ENCODE measurements at places on chromosomes 4 and X.

DNA sequence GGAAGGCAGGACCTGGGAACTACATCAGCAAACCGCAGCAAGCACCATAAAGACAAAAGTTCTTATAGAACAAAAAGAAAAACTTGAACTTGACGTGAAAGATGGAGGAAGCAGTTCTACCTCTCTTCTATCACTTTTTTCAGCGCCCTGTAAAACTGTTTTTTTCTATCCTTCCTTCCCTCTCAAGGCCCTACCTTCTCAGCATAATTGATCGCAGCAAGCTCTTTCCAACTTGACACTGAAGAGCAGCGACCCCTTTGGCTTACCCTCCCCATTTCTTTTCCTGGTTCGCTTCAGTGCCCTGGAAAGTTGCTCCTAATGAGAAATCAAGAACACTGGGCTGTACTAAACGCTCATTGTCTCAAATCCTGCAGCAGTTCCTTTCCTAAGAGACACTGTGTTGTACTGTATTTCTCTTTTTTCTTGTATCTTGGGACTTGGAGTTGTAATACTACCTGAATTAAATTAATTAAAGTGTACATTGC, 150.6 kb upstream of the SLC4A4 start:
- no peak for DNase-seq

DNA sequence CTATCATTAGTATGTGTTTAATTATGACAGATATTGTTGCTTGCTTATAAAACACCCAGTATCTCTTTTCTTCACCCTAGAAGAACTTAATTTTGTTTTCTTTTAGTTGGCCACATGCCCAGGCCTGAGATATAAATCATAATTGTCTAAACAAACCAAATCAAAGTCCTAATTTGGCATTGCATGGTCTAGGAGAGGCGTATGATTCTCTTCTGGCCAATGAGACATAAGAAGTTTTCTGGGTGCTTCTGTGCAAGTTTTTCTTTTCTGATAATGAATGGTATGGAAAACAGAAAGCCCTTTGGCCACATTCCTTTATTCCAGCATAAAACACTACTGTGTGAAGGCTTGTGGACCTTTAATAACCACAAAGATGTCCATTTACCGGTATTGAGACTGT, 192.9 kb upstream of the CTSO start:
- DNase-seq, result no peak

DNA sequence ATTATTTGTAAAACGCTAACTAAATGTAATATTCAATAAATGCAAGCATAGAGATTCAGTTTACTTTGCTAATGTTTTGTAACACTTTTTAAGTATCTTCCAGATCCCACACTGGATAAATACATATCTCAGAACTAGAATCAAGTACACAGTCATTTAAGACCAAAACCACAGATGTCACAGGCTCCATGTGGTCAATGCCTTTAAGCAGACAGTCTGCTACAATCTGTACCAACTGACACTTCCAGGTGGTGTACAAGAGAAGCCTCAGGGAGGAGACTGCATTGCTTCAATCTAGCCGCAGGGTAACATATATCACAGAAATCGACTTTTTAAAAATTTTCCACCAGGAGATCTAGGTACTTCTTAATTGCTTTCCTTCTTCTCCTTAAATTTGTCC, 229.6 kb upstream of the DIAPH2 start:
- DNase-seq, result no peak

DNA sequence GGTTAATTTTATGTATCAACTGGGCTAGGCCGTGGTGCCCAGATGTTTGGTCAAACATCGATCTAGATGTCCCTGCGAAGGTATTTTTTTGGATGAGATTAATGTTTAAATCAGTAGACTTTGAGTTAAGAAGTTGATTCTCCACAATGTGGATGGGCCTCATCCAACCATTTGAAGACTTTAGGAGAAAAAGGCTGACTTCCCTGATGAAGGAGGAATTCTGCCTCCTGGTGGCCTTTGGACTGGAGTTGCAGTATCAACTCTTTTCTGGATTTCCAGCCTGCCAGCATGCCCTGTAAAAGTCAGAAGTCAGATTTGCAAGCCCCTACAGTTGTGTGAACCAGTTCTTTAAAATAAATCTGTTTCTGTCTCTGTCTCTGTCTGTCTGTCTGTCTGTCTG, 91.4 kb downstream of the STK32B start:
- no peak for DNase-seq

DNA sequence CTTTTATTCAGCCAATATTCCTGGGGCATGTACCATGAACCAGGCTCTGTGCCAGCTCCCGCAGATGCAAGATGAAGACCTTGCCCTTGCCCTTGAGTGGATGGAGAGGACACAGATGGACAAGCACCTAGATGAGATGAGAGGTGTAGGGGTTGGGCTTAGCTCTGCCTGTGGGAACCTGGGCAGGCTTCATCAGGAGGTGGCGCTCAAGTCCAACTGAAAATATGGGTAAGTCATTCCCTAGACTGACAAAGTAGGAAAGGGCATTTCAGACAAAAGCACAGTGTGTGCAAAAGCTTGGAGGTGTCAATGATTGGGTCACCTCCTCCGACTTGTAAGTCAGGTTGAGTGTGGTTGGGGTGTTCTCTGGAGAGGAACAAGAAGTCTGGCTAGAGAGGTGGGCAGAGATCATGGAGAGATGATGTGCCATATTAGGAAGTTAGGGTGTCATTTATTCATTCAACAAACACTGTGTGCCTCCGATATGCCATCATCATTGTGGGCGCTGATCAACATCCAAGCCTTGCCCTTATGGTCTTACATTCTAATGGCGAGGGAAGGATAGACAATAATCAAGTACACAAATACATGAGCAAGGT, 64.6 kb downstream of the ANAPC4 start:
- DNase-seq, result no peak

DNA sequence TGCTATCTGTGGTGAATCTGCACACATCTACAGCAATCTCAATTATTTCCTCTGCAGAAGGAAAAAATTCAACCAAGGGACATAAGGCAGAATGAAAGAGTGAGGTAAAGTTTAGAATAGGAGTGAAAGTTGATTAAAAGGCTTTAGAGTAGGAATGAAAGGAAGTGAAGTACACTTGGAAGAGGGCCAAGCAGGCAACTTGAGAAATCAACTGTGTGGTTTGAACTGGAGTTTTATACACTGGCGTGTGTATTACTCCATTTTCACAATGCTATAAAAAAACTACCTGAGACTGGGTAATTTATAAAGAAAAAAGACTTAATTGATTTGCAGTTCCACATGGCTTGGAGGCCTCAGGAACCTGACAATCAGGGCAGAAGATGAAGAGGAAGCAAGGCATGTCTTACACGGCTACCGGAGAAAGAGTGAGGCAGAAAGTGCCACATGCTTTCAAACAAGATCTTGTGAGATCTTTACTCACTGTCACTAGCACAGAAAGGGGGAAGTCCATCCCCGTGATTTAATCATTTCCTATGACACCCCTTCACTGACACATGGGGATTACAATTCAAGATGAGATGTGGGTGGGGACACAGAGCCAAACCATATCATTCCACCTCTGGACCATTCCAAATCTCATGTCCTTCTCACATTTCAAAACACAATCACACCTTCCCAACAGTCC, 234.8 kb downstream of the IL15 start:
- DNase-seq, result no peak

DNA sequence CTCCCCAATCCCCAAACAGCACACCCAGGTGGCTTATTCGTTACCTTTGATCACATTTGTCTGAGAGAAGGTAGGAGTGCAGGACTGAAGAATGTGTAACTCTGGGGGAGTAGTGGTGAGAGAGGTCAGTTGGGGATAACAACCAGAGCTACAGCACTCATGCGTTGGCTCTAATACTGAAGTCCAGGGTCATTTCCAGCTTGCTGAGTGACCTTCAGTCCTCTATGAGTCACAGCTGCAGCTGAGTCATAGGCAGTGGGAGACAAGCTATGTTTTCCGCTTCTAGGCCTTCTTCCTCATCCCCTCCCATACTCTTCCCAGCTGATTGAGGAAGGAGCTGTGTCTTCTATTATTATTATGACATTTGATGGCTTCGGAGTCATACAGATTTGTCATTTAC, 31.6 kb upstream of the CT47C1 start:
- DNase-seq, result no peak

DNA sequence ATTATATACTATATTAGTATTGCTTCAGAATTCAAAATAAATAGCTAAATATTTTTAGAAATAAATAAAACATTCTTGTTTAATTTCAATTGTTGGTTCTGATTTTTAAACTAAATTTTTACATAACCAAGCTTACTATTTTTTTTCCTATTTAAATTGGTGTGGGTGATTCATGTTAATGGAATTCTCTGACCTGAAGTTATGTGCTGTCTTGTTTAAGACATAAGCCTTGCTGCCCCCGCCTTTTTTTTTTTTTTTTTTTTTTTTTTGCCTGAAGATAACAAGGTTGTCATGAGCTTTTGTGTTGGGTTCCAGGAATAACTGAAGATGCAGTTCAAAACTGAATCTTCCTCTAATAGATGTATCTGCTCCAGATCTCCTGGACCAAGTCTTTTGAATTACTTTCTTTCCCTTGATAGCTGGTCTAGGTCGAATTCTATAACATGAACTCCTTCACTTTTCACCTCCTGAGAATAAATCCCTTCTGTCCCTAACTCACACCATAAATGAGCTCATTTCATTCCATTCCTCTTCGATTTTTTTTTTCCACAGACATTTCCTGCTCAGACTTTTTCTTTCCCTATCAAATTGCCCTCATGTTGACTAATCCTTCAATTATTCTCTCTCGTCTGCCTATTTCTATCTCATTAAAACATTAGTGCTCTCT, 261.5 kb upstream of the FTHL17 start:
- DNase-seq, result no peak

DNA sequence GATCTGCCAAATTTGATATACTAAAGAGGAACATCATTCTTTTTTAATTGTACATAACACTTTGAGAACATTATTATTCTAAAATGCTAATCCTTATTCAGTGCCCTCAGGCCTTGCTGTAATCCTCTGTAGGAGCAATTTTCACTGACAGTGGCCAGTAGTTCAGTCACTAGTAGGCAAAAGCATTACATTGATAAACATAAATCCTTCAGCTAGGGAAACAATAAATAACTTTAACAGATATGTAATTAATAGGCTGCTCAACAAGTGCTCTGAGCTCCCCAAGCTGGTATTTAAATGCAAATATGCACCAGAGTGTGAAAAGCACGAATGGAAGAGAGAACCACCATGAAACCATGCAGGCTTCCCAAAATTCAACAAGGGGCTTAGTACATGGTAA, 77.7 kb upstream of the FAM47C start:
- DNase-seq, result no peak

DNA sequence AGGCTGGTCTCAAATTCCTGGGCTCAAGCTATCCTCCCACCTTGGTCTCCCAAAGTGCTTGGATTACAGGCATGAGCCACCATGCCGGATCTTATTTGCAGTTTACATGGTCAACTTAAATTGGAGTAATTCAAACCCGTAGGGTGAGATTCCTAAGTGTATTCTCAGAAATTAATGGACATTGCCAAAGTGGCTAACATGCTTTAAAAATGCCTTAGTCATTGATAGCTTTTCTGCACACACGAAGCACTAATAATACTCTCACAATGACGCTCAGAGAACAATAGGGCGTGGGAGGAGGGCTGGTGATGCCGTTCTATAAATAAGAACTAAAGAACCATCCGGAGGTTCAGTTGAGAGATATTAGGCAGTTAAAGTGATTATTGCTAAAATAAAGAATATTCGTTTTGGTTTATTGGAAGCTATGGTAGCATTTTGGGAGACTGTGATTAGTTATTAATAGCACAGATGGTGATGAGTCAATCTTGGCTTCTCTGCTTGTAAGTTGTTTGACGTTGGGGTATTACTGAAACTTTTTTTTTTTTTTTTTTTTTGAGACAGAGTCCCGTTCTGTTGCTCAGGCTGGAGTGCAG, 79.1 kb downstream of the TRAPPC11 start:
- no peak for DNase-seq

GRCh38 chr4:119189638-119190037, 22.9 kb upstream of the USP53 start:
- no peak for DNase-seq

DNA sequence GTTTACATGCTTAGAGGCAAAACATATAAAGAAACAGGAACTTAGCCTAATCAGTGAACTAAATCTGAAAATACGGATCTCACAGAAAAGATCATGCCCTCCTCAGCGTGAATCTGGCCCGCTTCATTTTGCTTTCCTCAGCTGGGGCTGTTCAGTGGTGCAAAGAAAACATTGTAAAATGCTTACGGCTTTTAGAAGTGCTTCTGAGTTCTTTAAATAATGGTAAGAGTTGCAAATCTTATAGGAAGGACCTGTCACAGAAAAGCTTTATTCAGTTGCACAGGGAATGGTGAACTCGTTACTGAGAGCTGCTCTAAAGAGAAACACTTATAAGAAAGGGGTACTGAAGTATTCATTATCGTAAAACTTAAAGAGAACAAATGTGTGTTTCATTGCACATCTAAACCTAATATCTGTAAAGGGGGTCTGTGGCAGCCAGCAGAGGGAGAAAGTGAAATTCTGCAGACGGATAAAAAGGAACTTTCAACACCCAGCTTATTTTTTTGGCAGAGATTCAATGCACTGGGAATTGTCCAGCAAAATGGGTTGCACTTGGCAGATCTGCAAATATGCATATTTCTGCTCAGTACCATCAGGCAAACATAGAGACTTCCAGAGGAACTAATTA, 139.2 kb upstream of the ANK2 start:
- DNase-seq, result no peak

GRCh38 chr4:186839122-186840037, 115.7 kb upstream of the FAT1 start:
- DNase-seq, result no peak

DNA sequence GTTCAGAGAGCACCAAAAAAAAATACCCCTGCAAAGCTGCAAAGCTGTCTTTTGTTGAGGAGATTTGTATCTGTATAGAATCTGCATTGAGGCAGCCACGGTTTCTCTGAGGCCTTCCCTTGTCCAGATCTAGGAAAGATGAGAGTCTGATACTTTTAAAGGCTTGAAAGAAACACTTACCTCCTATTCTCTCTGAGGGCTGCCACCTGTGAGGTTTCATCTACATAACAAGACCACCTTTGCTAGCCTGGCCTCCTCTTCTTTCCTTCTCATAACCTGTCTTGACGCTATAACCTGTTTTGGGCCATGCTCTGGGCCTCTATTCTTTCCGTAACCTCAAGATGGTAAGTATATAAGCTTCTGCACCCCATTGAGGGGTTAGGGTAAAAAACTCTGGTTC, 779.6 kb upstream of the HTR2C start:
- no peak for DNase-seq

- DNase-seq, result peak; percentile 2
These were observed 5.5 kb downstream of the CAMK2D start for GRCh38 chr4:113756005-113756410.

GRCh38 chrX:155052738-155053498, 18.0 kb downstream of the CMC4 start:
- no peak for DNase-seq

GRCh38 chrX:40082447-40083119, 15.2 kb downstream of the BCOR start:
- DNase-seq, result no peak

DNA sequence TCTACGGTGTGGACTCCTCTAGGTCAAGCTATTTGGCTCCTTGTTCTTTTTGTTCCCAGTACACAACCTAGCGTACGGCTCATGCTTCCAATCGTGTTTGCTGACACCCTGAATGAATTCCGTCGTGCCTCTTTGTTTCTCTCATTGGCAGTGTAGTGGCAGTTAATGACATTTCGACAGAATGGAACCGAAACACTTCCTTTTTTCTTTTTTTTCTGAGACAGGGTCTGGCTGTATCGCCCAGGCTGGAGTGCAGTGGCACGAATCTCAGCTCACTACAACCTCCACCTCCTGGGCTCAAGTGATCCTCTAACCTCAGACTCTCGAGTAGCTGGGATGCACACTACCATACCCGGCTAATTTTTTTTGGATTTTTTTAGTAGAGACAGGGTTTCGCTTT, 113.3 kb upstream of the ATP6AP2 start:
- DNase-seq, result no peak

Data from CD4-positive, alpha-beta T cell treated with Interleukin-21 for 1 hour (primary cell).